ENCODE measurements at places on chromosomes 6 and 20.

DNA sequence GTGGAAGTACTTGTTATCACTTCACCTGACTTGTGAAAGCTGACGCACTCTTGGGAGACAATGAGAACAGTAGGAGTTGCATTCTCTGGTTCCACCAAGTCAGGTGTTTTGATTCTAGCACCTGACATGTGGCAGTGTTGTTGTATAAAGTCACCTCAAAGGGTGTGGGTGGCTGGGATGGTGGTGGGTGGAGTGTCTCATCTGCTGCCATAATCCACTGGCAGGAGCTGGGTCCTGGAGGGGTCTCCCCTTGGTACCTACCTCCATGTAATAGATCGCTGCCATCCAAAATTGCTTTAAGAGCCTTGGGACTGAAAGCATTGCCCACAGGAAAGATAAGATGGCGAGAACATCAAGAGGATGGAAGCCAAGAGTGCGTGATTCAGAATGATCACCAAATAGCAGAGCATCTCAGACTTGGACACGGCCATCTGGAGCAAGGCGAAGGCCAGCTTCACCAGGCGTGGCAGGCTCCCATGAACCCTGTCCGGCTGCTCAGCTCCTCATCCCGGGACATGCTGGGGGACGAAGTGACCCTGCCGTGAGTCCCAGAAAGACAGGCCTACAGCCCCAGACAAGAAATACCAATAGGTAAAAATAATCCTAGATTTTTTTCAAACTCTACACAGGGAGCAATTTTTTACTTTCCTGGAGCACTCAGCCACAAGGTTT is 56.6 kb downstream of the NPEPL1 start:
- DNase-seq: no peak

- DNase-seq: peak; percentile 70
These were observed 2.1 kb downstream of the TOP1 start for GRCh38 chr20:41030531-41031242.

DNA sequence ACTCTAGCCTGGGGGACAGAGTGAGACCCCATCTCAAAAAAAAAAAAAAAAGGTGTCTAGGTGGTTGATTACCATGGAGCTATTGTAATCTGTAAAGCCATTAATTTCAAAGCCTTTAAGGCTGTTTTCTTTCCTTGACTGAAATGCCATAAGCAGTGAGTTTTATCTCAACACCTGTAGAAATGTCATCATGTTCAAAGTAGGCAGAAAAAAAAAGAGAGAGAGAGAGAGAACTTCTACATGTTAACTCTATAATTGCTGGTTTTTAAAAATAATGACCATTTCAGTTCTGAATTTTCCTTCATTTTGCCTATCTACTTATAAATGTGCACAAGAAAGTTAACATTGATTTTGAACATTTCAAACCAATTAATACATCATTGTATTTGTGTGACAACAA is 29.7 kb upstream of the POLR1H start:
- DNase-seq: no peak

GRCh38 chr6:83309344-83309743 is 116.2 kb downstream of the RWDD2A start:
- DNase-seq: peak; percentile 7

GRCh38 chr6:3379482-3380060 is 77.3 kb downstream of the SLC22A23 start:
- no peak for DNase-seq

DNA sequence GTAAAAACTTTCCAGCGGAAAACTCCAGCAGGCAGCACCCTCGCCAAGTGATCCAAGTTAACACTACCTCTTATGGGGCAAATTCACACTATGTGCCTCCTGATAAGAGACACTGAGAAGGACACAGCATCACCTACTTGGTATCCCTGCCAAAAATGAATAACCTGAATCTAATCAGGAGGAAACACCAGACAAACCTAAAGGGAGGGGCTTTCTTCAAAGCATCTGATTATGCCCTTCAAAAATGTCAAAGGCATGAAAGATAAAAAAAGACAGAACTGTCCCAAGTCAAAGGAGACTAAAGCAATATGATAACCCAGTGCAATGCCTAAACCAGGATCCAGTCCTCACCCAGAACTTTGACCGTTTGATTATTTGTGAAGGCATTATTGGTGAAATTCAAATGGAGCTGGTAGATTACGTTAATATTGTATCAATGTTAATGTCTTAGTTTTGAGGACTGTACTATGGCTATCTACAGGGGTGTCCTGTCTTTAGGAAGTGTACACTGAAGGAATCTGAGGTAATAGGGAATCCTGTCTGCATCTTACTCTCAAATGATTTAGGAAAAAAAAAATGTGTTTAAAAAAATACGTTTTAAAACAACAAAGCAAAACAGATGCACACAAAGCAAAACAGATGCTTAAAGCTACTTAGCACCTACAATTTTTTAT is 8.3 kb downstream of the TBC1D7 start:
- DNase-seq: no peak

DNA sequence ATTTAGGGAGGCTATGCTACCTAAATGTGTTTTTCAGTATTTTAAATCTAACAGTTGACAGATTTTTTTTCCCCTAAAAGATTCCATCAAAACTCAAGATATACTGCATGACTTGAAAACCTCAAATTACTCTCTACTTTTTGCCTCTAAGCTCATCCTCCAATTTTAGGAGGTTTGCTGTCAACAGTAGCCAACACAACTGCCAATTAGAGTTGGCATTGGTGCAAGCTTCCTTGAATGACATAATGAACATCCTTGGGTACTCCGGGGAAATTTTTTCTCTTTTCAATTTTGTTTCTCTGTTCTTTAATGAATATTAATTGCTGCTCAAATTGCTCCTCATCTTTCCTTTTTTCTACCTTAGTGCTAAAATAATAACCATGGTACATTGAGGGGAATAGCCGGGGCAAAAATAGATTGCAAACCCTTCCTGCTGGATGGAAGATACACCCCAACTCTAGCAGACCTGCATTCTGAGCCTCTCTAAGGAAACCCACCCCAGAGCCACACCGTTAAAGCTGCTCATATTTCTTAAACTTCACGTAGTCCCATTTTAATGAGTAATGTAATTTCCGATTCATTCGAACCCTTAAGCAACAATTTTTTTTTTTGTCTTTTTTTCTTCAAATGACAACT is 34.3 kb downstream of the SLC22A23 start:
- no peak for DNase-seq

- DNase-seq: no peak
These were observed 137.3 kb downstream of the ZFAND3 start for GRCh38 chr6:37956711-37957275.

DNA sequence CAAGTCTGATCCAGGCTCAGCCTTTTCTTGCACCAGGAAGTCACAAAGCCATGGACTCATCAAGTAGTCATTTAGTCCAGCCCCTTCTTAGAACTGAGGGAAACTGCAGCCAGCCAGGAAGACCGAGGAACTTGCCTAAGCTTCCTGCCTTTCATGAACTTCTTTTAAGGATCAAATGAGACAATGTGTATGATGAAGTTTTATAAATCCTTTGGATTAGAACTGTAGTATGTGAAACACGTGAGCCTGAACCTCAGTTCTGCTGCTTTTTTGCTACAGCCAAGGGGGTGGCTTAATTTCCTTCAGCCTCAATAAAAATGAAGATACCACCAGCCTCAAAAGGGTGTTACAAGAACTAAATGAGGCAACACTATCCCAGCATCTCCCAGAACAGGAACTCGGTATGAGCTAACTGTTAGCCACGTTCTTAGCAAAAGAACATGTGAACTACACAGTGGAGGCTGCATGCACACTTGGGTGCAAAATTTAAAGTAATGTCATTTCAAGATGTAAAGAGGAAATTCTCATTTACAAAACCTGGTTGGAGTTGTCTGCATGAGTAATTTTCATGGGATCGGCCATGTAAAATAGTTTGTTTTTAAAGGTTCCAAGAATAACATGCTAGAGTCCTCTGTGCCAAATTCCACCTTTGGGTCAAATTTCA is 76.0 kb upstream of the TBC1D7 start:
- DNase-seq: peak; percentile 67

DNA sequence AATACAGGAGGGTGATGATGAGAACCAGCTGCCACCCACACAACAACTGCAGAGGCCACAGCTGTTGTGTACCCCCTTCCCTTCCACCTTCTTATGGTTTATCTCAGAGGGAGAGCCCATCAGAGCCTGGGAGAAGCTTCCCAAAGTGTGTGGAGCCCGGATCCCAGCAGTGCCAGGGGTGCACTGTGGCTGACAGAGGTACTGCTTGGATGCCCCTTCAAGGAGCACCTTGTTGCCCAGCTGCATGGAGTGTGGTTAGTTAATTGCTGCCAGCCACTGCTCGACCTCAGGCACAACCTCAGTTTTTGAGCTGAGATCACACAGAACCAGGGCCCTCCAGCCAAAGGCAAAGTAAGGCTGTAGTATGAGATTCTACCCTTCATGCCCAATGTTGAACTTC is 13.0 kb downstream of the PI3 start:
- no peak for DNase-seq

DNA sequence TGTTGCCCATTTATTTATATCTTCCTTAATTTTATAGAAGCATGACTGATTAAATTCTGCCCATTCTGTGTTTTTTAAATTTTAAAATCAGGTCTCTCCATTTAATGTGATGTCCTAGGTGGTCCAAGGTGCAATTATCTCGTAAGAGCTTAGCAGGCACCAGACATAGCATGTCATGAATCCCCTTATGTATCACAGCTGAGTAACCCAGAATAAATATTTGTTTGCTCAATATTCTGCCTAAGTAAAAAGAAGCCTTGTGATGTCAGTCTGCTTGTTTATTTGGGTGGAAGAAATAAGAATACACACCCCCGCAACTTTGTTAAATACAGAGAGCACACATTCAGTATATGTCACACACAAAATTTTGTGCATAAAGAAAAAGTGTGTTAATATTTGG is 211.3 kb downstream of the FARS2 start:
- DNase-seq: no peak

GRCh38 chr20:35771367-35771688 is 487 bp upstream of the PHF20 start:
- DNase-seq: no peak

GRCh38 chr6:41900861-41901260 is 5.7 kb upstream of the USP49 start:
- no peak for DNase-seq

DNA sequence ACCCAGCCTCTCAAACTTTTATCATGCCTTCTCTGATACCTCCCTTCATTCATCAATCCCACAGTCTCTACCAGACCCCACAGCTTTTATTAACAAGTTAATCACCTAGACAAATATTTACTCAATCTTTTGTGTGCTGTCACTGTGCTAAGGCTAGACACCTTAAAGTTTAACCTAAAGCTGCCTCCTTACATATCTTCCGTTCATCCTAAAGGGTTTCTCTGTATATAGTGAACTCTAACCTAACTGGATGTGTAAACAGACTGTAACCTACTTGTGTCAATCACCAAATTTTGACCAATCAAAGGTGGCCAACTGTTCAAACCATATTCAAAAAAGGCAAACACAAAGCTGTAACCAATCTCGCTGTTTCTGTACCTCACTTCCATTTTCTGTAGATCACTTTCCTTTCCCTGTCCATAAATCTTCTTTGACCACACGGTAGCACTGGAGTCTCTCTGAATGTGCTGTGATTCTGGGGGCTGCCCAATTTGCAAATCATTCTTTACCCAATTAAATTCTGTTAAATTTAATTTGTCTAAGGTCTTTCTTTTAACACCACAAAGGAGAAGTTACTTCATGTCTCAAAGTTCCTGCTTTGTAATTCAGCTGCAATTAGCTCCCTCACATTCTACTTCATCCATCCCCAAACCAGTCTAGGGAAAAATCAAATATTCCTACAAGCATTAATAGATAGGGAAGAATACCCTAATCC is 72.5 kb downstream of the ARHGAP18 start:
- DNase-seq: no peak

DNA sequence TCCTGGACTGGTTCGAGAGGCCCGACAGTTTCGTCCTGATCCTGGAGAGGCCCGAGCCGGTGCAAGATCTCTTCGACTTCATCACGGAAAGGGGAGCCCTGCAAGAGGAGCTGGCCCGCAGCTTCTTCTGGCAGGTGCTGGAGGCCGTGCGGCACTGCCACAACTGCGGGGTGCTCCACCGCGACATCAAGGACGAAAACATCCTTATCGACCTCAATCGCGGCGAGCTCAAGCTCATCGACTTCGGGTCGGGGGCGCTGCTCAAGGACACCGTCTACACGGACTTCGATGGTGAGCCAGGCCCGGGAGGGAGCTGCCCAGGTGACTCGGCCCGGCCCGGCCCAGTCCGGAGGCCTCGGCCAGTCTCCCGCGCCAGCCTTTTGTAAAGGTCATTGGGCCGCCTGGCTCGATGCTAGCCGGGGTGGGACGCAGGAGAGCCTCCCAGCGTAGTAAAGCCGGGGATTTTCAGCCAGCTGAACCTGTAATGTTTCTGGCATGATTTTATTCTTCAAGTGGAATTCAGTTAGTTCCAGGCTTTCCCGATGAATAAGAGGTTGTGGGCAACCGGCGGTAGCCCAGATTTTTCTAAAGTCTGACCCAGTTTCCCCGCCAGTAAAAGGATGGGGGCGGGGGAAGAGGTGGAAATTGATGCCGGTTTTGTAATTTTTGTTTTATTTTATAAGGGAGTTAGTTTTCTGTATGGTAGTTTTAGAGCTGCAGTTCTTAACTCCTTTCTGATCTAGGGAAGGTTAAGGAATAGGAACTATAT is 1.4 kb downstream of the PIM1 start:
- peak; percentile 71 for DNase-seq

DNA sequence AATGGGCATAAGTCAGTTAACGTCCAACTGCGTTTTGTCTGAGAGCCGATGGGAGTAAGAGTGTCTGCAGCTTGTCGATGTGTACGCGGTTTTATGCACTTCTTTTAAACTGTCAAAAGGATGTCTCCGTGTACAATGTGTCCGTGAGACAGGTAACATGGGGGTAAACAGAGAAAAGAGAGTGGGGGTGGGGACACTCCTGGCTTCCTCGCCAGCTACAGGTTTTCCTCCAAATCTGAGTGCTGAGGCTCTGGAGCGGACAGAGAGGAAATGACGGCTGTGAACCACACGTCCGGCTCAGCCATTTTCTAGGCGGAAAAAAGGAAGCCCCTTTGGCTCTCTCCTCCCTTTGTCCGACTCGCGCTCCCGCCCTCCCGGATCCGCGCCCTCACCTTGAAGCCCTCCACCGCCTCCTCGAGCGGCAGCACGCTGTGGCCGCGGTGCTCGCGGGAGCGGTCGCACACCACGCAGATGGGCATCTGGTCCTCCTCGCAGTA is 916 bp downstream of the TRIM27 start:
- DNase-seq: peak; percentile 68

Measured in ELR (cell line).